ENCODE measurements at places on chromosomes 7 and 10.
A peak's percentile ranks its signal among the peaks of the same experiment; 100 is the strongest.

DNA sequence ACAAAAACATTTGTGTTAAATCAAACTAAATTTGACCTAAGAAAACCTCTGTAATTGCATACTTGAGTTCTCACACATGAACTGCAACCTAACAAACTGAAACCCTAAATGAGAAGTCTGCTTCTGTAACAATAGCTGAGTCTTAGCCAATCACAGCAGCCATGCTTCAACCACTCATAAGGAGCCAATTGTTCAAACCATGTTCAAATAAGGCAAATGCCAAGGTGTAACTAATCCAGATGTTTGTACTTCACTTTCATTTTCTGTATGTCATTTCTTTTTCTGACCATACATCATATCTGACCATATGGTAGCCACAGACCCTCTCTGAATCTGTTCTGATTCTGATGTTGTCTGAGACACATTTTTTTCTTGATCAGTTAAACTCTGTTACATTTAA, 47.5 kb upstream of the ANTXRL start:
- H3K36me3 ChIP-seq = no peaks in the 10 kb centered on the region
- no peak overlapping the region for H3K4me3 ChIP-seq
- H3K27ac ChIP-seq = no peak overlapping the region
- no peaks in the 10 kb centered on the region for H3K4me1 ChIP-seq

DNA sequence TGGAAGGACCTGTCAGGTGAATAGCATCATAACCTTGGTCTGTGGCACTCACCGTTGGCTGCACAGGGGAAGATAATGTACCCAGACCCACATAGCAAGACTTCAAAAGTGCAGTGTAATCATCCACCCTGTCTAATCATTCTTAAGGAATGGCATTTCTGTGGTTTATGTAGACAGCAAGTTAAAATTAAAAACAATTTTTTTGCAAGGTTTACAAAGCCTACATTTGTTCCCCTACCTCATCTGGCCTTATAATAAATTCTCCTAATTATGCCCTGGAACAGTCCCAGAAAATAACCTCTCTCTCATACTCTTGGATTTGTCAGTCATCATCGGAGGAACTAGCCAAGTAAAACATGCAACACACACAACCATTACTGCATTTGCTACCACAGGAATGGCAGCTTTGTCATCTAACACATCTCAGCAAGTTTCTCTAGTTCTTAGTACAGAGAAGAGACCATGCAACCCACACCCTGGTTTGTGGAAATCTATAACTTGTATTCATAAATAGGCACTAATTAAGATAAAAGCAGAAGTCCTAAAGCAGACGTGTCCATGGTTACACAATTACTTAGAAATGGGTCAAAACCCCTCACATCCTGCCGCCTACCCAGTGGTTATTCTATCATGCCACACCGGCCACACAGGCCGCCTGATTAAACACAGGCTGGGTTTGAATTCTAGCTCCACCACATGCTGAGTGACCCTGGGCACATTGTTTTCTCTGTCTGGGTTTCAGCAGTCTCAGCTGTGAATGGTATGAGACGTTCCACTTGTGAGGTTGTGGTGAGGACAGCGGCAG, 19.1 kb downstream of the ABLIM1 start:
- no peaks in the 10 kb centered on the region for H3K36me3 ChIP-seq

DNA sequence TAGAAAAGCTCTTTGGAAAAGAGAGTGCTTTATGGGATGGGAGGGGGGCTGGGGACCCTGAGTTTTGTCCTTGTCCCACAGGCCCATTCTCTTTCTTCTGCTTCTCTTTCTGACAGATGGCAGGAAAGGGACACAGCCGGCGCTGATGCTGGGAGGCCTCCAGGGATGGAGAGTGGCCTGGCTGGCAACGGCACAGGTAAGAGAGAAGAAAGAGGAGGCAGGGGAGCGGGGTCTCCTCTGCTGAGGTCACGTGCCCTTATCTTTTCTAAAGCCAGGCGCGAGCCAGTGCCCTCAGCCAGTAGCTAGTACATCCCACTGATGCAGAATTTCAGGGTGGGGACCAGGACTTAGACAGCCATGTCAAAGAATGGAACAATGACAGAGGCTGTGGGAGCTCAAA, 9.2 kb downstream of the ZNF775 start:
- H3K36me3 ChIP-seq = no peaks in the 10 kb centered on the region
- H3K27ac ChIP-seq = peak overlapping the region; percentile 60
- no peak for DNase-seq
- H3K4me1 ChIP-seq = no peaks in the 10 kb centered on the region

- no peaks in the 10 kb centered on the region for H3K4me1 ChIP-seq
- peaks cover 3% of the 10 kb centered on the region for H3K36me3 ChIP-seq
- no peak overlapping the region for H3K27ac ChIP-seq
- no peak for DNase-seq
- no peak overlapping the region for H3K4me3 ChIP-seq
Observed at GRCh38 chr10:129850316-129850715, 113.8 kb downstream of the EBF3 start.

GRCh38 chr7:37337522-37337921, 111.1 kb downstream of the ELMO1 start:
- no peak overlapping the region for H3K27ac ChIP-seq
- H3K27me3 ChIP-seq = no peaks in the 10 kb centered on the region
- no peaks in the 10 kb centered on the region for H3K36me3 ChIP-seq
- no peak overlapping the region for H3K4me3 ChIP-seq
- no peak for DNase-seq

- no peaks in the 10 kb centered on the region for H3K36me3 ChIP-seq
- no peaks in the 10 kb centered on the region for H3K27me3 ChIP-seq
- H3K4me3 ChIP-seq = no peak overlapping the region
- no peak overlapping the region for H3K27ac ChIP-seq
Observed at GRCh38 chr7:8637322-8637721, 203.9 kb downstream of the NXPH1 start.

DNA sequence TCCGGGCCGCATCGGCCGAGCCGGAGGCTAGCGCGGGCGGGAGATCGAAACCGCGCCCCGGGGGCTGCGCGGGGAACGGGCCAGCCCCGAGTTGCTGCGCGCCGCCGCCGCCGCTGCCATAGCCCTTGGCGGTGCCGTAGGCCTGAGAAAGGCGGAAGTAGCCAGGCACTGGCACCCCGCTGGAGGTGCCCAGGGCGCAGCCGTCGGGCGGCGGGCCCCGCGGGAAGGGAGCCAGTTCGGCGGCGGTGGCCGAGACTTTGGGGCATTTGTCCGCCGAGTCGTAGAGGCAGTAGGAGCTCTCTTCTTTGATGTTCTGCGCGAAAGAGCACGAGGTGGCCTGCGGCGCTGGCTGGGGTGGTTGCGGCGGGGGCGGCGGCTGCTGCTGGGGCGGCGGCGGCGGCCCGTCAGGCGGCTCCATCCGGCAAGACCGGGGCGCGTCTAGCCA, 587 bp downstream of the HOXA10 start:
- H3K27me3 ChIP-seq = peaks cover 57% of the 10 kb centered on the region
- H3K27ac ChIP-seq = no peak overlapping the region
- peak overlapping the region; percentile 46 for H3K4me3 ChIP-seq
- H3K4me1 ChIP-seq = peaks cover 36% of the 10 kb centered on the region

DNA sequence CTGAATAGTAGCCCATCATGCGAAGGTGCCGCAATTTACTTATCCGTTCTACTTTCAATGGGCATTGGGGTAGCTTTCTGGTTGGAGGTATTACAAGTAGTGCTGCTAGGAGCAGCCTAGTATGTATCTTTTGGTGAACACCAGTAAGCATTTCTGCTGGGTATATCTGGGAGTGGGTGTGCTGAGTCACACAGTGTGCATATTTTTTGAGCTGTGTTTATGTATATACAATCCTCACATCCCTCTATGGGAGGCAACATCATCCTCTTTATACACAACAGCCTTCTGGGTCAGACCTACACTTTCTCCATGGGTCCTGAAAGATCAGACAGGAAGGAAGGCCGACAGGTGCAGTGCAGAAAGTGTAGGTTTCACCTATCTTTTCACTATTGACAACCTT, 36.3 kb downstream of the PYROXD2 start:
- H3K36me3 ChIP-seq = peaks cover 6% of the 10 kb centered on the region
- DNase-seq = no peak
- no peaks in the 10 kb centered on the region for H3K27me3 ChIP-seq
- no peak overlapping the region for H3K27ac ChIP-seq
- H3K4me1 ChIP-seq = no peaks in the 10 kb centered on the region
- no peak overlapping the region for H3K4me3 ChIP-seq

DNA sequence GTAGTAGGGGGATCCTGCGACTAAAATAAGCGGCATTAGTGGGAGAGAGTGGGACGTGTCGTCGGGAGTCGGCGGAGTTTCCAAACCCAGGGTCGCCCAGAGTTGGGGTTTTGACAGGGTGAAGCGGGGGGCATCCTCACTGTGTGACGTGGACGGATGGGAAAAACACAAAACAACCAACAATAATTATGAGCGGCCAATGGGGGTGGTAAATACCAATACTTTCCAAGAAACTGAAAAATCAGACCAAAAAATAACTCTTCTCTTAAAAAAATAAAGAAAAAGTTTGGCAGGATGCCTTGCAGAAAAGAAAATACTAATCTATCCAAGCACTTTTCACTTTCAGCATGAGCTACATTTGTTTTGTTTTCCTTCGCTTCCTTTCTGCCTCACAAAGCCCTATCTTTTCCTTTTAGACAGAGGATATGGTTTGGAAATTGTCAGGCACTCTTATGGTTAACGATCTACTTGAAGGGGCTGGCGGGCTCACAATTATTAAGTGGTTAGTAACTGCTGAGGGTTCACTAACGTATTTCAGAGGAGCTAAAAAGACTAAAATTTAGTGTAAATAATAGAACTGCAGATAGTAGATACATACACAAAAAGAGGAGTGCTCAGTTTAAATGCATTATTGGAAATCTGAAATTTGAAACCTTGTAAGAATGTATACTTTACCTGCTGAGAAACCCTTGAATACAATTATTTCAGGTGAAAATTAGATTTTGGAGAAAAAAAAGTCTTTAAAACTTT, 802 bp upstream of the CDK6 start:
- H3K27me3 ChIP-seq = no peaks in the 10 kb centered on the region
- DNase-seq = no peak
- H3K36me3 ChIP-seq = no peaks in the 10 kb centered on the region
- peak overlapping the region; percentile 84 for H3K4me3 ChIP-seq

DNA sequence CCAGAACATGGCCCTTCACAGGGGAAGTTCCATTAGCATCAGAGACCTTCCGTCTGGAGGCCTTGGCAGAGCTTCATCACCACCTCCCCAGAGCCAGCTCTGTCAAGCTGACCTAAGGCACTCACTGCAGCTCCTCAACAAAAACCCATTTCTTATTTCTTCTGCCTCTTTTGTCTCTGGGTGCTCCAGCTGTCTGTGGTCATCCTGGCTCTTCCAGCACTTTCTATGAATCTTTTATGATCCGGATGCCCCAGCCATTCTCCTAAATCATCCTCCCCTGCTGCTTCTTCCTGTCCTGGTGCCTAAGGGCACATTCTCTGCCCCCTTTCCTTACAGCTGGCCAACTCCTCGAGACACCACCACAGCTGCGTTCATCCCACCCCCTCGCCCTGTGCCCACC, 171.7 kb upstream of the INSYN2A start:
- no peak overlapping the region for H3K27ac ChIP-seq
- H3K36me3 ChIP-seq = peaks cover 3% of the 10 kb centered on the region
- no peaks in the 10 kb centered on the region for H3K27me3 ChIP-seq
- DNase-seq = no peak
- no peak overlapping the region for H3K4me3 ChIP-seq
- H3K4me1 ChIP-seq = no peaks in the 10 kb centered on the region

GRCh38 chr7:42107484-42108240, 129.3 kb downstream of the GLI3 start:
- no peak overlapping the region for H3K4me3 ChIP-seq
- H3K4me1 ChIP-seq = no peaks in the 10 kb centered on the region
- no peaks in the 10 kb centered on the region for H3K36me3 ChIP-seq

DNA sequence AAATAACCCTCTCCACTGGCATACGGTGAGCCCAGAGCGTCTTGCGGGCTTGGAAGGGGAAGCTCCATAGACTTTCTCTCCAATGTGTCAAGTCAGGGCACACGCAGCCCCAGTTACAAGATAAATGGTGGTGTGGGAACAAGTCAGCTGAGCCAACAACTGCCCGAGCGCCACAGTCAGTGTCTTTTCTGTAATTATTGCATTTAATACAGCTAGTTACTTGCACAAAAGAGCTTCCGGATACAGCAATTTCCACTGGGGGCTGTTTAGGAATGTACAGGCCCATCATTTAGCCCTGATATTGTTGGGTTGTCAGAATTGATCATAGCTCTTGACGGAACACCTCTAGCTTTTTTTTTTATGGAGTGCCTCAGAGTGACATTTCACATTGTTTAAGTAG, 193.5 kb upstream of the SP8 start:
- no peaks in the 10 kb centered on the region for H3K36me3 ChIP-seq
- H3K4me1 ChIP-seq = no peaks in the 10 kb centered on the region
- no peak overlapping the region for H3K4me3 ChIP-seq
- no peaks in the 10 kb centered on the region for H3K27me3 ChIP-seq
- no peak overlapping the region for H3K27ac ChIP-seq

All from right atrium auricular region (tissue), 2 donors.